ENCODE measurements at places on chromosomes 2 and 18.

DNA sequence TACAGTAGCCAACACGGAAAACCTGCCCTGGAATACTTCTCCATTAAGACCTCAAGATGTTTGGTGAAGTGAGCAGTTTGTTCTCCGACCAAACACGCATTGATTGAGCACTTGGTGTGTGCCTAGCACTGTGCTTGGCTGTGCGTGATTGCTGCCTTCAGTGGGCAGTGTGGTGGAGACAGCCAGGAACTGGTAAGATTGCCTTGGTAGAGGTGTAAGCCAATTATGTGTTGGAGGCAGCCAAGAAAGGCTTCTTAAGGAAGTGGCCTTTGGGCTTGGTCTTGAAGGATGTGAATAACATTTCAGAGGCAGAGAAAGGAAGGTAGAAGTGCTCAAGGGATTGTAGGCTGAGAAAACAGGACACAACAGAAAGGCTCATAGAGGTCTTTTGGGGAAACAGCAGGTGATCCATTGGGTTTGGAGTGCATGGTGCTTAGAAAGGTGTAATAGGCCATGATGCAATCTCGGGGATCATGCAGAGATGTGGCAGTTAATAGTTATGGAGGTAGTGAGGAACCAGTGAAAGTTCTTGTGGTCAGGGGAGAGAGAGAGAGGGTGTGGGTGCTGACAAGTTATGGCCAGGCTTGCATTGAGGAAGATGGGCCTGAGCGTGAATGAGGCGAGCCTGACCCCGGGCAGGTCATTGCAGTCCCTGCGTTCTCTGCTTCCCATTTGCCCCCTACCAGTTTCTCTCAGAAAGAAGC lies 6.3 kb downstream of the B3GNT2 start:
- DNase-seq, result no peak

- DNase-seq, result no peak
Measured at GRCh38 chr2:186503827-186504606, 18.0 kb downstream of the ZC3H15 start.

DNA sequence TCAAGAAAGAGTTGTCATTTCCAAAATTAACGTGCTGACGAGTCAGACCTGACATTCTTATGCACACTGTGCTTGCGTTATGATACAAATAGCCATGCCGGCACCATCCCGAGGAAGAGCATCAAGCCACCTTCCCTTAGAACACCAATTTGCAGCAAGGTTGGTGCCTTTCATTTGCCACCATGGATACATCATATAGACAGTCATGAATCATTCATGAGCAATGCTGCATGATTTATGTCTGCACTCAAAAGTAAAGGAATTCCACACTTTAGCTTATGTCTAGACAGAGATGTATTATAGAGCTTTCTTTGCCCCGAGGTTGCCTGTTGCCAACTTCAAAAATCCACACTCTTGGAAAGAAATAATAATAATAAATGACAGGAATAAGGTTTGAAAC lies 166.9 kb downstream of the VWC2L start:
- no peak for DNase-seq

DNA sequence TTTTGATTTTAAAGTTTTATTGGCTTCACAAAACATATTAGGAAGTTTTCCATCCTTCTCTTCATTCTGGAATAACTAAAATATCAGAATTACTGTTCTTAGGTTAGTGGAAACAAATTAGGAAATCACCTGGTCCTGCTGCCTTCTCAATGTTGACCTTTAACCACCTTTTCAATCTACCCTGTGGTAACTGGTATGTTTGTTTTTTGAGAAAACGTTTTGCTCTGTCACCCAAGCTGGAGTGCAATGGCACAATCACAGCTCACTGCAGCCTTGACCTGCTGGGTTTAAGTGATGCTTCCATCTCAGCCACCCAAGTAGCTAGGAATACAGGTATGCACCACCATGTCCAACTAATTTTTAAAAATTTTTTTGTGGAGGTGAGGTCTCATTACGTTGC lies 28.4 kb downstream of the ACYP2 start:
- DNase-seq, result no peak

- DNase-seq, result no peak
Measured at GRCh38 chr2:98294711-98295110, 51.5 kb upstream of the CNGA3 start.

- DNase-seq, result no peak
Measured at GRCh38 chr18:3424280-3424890, 25.6 kb upstream of the TGIF1 start.

DNA sequence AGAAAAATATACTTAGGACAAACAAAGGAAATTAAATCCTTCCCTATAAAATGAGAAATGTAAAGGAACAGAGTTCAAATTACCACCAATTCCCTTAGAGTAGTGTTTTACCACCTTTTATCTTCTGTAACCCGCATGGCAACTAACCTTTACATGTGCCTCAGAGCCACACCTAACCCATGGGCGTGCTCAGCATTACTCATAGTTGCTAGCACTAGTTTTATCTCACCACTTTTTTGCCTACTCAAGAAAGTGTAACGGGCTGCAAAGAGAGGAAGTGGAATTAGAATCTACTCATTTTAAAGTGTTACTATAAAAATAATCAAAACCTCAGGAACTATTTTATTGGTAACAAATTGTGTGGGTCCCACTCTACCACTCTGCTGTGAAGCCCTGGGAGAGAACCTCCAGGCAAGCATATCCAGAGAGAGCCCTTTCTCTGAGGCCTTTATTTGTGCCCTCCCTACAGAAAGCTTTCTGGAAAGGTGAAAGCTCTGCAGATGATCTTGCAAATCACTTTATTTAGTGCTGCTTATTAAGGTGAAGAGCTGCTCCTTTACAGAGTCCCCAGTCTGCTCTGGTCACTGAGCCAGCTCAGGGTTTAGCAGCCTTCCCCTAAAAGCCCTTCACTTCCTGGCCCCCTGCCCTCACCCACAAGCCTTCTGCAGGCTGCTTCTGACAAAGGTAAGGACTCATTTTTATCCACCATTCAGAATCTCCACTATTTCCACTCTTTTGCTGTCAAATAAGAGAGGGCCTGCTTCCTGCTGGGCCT lies 98.8 kb downstream of the TRABD2A start:
- peak; percentile 58 for DNase-seq

DNA sequence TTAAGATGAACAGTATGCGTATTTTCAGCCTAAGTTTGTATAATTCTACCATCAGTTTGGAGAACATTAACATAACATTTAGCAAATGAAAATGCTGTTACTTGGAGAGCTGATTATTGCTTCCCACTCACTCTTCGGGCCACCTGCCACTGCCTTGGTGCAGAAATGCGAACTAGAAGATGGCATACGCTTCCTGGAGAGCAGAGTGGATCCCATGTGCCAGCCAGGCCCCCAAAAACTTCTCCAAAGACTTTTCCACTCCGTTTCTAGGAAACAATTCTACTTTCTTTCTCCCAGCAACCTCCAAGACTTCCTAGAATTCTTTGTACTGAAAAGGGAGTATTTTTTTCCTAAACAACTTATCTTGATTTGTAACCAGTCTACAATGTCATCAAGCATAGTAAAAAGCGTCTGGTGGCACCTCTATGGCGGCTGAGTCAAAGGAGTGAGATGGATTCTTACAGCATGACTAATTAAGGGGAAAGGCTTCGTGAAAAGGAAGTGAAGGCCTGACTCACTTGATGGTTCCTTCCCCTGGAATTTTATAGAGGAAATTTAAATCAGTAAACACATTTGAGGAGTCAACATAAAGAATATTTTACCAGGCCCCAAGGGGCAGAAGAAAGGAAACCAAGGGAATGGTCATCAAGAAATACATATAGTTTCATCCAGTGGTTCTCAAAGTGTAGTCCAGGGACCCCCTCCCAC lies 36.6 kb downstream of the FEZ2 start:
- DNase-seq, result no peak

GRCh38 chr2:162327134-162327769 lies 8.8 kb upstream of the IFIH1 start:
- DNase-seq, result no peak

DNA sequence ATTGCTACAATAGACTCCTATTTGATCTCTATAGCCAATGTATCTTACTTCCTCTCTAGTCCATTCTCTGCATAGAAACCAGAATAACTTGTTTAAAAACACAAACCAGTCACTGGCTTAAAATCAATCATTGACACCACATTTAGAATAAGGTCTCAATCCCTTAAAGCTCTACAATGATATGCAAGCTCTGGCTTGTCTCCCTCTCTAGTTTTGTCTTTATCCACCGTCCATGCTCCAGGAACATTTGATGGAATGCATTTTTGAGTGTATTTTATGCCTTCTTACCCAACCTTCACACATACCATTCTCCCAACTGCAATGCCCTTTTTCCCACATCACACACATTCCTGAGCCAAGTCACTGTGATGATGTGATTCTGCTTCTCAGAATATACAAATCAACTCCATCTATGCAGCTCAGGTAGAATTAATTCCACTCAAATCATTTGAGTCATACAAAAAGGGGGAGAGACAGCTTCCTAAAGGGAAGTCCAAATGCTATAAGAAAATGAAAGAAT lies 1107.2 kb downstream of the DPP10 start:
- no peak for DNase-seq

DNA sequence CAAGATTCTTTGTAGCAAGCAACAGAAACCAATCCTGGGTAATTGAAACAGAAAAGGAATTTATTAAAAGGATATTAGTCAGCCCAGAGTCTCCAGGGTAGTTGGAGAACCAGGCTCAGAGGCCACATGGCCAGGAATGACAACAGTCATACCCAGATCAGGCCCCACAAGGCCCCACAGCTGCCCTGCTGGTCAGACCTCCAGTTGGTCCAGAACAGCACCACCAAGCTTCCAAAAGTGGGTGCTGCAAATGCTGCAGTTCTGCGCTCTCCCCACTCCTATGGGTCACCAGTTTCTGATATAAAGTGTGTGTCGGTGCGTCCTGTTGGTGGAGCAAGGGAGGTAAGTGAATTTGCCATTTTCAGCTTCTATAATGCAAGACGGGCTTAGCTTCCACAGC lies 29.9 kb downstream of the KLHL29 start:
- DNase-seq, result no peak

DNA sequence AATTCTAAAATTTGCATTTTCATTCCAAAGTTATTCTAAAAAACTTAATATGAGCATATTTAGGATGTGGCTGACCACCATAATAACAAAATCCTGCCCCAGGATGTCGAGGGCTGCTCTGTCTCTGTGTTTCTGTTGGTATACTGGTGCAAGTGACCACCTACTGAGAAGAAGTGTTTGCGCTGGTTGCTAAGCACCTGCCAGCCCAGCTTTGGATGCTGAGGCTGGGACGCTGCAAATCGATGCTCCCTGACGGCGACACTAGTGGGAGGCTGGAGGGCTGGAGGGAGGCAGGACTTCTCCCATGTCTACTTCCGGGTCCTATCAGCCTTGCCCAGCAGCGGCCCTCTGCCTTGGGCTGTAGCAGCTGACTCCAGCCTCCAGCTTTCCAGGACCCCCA lies 45.0 kb downstream of the LAMA1 start:
- no peak for DNase-seq

DNA sequence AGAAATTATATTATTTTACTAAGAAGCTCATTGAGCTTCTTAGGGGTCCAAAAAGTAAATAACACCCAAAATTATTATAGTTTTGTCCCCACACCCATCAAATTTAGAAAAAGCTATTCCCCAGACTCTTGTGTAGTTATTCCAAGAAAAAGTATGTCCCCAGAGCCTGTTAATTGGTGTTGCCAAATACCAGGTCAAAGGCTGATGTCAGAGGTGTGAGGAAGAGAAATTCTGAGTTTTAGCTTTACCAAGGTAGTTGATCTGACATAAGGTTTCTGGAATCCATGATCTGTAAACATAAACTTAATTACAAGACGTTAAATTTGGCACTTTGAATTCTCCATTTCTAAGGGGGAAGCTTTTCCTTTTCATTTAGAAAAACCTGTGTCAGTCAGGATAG lies 29.3 kb upstream of the PSME4 start:
- no peak for DNase-seq

DNA sequence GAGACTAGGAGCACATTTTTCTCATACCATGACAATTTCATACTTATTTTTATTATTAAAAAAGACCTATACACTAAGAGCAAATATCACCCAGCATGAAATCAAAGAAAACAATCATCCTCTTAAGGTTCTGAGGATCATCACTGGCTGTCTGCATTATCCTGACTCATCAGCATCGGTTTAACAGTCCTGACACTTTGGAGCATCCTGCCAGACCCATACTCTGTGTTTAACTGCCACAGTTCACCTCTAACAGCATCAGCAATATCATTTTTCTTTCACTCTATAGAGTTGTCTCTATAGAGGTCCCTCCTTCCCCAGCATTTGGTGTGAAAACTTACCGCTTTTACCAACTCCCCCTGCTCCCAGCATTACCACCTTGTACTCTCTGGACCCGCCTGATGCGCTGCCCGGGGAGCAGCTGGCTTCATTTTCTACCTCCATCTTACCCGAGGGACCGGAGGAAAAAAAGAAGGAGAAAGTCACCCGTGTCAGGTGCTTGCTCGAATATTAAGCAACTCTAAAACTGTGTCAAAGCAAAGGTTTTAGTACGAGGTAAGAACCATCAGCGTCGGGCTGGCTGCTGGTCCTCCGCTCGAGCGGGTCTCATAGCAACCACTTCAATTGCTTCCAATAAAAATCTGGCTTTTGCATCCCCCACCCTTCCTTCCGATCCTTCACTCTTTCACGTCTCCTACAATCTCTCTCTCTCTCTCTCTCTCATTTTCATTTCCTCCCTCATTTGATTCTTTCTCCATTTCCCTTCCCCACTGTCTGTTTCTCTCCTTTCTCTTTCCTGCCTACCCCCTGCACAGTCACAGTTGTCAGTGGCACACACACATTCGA lies at the start of gene RIT2:
TSS of gene RIT2 (minus strand) at position 610 of the 846 bp plus-strand sequence.
- no peak for DNase-seq

- no peak for DNase-seq
Measured at GRCh38 chr2:224545884-224546644, 39.1 kb downstream of the CUL3 start.
